CD8-positive, alpha-beta memory T cell (primary cell): ENCODE measurements at places on chromosomes 16 and 17. TPM values are rescaled to one million over a fixed set of nuclear protein-coding genes. Genes with fewer than 3 reads are reported as not detected.

DNA sequence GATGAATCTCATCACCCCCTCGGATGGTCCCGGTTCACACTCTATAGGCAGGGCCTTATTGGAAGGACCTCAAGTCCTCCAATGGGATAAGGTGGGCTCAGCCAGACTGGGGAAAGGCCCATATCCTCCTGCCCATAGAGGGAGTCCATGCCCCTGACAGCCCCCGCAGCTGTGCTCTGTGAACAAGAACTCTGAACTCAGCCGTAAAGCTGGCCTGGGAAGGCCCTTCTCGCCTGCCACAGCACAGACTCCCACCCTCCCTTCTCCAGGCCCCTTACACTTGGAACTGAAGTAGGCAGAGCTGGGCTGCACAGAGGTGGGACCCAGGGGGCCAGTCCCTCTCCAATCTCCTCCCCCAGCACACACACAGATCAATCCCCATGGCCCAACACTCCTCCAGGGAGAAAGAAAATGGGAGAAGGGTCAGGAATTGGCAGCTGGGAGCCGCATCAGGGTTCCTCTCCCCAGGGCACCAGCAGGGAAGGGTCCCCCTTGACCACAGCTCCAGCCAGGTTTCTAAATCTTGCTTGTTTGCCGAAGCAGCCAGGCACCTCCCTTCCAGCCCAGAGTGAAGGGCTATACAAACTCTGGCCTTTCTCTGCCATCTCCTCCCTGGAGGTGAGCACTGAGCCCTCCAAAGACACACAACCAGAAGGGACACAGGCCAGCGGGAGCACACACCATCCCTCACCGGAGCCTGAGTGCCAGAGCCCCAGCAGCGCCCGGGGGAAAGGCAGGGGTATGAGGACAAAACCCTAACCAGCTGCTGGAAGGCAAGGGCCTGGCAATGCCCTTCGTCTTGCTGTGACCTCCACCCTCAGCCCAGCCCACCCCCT lies 454.1 kb downstream of the SOX9 start:
- no peak for DNase-seq

GRCh38 chr17:44794851-44795413 lies 35.2 kb downstream of the GJC1 start:
- DNase-seq: no peak

DNA sequence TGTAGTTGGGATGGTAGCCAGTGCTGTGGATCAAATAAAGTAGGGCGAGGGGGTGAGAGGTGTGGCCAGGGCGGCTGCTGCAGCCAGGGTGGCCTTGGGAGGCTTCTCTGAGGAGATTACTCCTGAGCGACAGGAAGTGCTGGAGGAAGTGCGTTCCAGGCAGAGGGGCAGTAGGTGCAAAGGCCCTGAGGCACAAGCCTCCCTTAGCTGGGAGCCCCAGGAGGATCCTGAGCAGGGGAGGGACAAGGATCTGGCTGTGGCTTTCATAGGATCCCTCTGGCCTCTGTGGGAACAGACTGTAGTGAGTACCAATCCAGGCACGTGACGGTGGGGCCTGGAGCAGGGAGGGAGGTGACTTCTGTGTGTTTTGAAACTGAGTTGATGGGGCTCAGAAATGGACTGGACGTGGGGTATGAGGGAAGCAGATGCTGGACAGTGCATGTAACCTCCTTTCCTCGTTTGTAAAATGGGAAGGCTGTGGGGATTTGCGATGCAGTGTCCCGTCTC lies 2.8 kb downstream of the LLGL1 start:
- no peak for DNase-seq

DNA sequence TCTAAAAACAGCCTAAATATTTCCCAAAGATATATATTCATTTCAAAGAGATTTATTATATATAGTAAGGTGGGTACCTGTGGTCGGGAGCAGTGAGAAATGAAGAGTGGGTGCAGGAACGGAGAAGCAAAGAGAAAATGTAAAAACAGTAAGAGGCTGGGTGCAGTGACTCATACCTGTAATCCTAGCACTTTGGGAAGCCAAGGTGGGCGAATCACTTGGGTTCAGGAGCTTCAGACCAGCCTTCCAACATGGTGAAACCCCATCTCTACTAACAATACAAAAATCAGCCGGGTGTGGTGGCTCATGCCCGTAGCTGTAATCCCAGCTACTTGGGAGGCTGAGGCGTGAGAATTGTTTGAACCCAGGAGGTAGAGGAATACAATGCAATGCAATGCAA lies 257.1 kb downstream of the BCAS3 start:
- no peak for DNase-seq

The RRN3 gene
- 58.4 TPM for total RNA-seq

DNA sequence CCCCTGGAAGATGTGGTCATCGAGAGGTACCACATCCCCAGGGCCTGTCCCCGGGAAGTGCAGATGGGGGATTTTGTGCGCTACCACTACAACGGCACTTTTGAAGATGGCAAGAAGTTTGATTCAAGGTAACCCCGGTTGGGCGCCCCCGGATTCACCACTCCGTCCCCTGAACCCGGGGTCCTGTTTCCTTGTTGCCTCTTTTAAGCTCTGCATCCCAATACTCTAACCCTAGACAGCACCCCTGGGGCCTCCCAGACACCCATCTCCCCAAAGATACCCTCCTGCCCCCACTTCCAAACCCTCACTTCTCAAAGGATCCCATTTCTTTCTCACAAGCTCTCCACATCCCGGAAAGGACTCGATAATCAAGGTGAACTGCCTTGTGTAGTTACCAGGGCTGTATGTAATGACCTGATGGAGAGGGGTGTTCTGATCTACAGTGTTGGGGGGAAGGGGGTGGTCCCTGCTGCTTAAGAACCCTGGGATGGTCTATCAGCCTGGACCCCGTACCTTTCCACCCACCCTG lies 412 bp downstream of the FKBP10 start:
- no peak for DNase-seq

DNA sequence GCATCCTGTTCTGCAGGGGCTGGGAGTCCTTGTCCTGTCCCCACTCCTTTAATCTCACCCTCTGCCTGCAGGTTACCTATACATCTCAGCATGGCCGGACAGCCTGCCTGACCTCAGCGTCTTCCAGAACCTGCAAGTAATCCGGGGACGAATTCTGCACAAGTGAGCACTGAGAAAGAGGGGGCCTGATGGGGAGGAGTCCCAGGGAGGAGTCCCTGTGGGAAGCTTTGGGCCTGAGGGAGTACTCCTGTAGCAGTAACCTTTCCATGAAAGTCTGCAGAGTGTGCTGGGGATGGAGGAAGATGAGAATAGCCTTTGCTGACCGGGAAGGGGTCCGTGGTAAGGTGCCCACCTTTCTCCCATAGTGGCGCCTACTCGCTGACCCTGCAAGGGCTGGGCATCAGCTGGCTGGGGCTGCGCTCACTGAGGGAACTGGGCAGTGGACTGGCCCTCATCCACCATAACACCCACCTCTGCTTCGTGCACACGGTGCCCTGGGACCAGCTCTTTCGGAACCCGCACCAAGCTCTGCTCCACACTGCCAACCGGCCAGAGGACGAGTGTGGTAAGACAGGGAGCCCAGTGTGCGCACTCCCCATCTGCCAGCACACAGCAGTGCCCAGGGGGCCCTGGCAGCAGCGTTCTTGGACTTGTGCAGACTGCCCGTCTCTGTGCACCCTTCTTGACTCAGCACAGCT lies 14.8 kb downstream of the MIEN1 start:
- no peak for DNase-seq

- DNase-seq: no peak
Observed at GRCh38 chr16:1012722-1013592, 31.4 kb downstream of the SOX8 start.

- no peak for DNase-seq
Observed at GRCh38 chr17:21376759-21377690, 868 bp downstream of the KCNJ12 start.

The TPSD1 gene
- total RNA-seq: not detected

DNA sequence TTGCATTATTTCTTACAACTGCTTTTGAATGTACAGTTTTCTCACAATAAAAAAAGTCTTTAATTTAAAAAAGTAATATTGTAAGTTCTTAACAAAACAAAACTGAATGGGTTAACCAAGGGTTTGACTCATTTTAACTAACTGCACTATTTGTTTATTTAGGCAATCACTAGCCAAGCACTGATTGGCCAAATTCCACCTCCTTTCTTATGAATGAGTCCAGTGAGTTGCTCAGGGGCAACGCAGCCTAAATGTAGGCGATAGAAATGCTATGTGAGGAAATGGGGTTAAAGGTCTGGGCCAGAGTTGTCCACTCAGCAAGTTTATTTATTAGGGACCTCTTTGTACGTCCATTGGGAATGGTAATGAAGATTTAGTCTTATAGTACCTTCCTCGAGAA lies 89.6 kb upstream of the MAF start:
- DNase-seq: no peak

DNA sequence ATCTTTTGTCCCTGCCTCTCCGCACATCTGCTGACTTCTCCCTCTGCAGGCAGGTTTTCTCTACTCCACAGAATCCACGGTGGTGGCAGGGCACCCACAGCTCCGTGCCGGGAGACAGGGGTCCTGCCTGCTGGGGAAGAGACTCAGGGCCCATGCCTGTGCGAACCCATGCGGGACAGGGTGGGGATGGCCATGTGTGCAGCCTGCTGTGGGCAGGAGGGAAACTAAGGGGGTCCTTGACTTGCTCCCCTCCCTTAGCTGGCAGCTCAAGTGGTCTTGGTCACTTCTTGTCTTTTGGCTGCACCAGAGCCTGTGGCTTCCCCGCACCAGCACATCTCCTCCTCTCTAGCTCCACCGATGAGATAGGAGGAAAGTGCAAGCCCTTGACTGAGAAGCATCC lies 69.8 kb downstream of the SLC5A11 start:
- no peak for DNase-seq

DNA sequence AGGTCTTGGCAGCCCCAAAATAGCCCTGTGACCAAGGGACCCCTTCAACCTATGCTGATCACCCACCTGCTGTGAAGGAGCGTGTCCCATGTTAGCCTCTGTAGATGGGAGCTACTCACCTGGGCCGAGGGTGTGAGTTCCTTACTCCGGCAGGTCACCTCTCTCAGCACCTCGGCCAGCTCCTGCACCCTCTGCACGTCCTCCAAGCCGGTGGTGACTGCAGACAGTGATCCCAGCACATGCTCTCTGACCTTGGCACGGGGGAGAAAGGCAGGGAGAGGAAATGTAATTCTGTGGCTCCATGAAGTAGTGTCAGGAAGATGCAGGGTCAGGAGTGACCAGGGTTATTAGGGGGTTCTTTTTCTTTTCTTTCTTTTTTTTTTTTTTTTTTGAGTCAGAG lies 67.7 kb upstream of the BCO1 start:
- DNase-seq: no peak

GRCh38 chr17:66760324-66760723 lies 74.6 kb upstream of the CACNG5 start:
- DNase-seq: no peak

DNA sequence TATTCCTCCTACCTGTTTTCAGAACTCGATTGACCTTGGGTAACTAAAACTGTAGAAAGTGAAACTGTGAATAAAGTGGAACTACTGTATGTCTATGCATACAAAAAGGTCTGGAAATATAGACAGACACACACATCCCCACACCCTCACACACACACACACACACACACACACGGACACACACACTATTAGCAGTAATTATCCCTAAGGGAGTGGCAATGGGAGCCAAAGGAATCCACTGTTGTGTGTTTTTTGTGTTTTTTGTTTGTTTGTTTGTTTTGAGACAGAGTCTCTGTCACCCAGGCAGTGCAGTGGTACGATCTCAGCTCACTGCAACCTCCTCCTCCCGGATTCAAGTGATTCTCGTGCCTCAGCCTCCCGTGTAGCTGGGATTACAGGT lies 26.6 kb upstream of the SRCIN1 start:
- DNase-seq: no peak

DNA sequence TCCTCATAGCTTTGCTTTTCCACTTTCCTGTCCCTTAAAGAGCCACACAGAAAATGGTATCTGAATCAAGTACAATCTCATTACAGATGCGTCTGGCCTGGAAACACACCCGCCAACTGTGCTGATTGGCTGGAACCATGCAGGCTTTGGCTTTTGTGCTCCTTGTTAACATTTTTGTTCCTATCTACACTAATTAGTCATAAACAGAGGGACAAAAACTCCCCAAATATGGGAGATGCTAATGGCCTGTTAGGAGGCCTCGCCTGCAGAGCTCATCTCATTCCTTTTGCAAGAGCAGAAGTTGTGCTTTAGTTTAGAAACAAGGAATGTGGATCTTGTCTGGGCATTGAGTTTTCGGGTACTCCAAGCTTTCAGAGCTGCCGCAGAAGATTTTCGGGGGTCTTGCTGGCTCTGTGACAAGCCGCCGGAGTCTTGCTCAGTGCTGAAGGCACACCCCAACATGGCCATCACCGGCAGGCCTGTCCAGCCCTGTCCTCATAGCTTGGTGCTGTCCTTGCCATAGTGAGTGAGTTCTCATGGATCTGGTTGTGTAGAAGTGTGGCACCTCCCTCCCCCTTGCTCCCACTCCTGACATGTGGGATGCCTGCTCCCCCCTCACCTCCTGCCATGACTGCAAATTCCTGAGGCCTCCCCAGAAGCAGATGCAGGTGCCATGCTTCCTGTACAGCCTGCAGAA lies 69.8 kb downstream of the METRNL start:
- DNase-seq: no peak

The GSG1L gene
- total RNA-seq: not detected

GRCh38 chr16:56600398-56600999 lies 7.9 kb upstream of the MT2A start:
- no peak for DNase-seq

The SPATA32 gene
- not detected for total RNA-seq

- no peak for DNase-seq
Observed at GRCh38 chr17:41627316-41628072, 3.1 kb upstream of the KRT17 start.

DNA sequence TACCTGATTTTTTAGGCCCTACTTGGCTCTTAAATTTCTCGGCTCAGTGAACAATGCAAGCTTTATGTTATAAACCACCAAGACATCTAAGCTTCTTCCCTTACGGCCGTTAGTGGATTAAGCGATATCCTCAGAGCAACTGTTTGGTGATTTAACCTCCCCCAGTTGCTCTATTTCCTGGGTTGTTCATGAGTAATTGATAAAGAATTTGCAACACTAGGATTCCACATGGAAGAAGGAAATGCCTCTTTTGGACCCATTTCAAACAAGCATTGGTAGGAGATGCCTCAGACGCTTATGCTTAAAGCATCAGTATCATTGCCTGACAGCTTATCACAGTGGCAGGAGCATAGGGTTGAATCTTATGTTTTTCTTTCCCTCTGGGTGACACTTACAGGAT lies 65.3 kb downstream of the RBFOX1 start:
- no peak for DNase-seq

The MT1H gene
- total RNA-seq: 5.5 TPM

GRCh38 chr17:58219789-58220183 lies 731 bp upstream of the MKS1 start:
- no peak for DNase-seq
